Type B pancreatic cell (in vitro differentiated cells): ENCODE measurements at places on chromosomes 13 and 19.
A peak's percentile ranks its signal among the peaks of the same experiment; 100 is the strongest.

- no peak for DNase-seq
Measured at GRCh38 chr19:19546751-19547162, 8.7 kb downstream of the CILP2 start.

DNA sequence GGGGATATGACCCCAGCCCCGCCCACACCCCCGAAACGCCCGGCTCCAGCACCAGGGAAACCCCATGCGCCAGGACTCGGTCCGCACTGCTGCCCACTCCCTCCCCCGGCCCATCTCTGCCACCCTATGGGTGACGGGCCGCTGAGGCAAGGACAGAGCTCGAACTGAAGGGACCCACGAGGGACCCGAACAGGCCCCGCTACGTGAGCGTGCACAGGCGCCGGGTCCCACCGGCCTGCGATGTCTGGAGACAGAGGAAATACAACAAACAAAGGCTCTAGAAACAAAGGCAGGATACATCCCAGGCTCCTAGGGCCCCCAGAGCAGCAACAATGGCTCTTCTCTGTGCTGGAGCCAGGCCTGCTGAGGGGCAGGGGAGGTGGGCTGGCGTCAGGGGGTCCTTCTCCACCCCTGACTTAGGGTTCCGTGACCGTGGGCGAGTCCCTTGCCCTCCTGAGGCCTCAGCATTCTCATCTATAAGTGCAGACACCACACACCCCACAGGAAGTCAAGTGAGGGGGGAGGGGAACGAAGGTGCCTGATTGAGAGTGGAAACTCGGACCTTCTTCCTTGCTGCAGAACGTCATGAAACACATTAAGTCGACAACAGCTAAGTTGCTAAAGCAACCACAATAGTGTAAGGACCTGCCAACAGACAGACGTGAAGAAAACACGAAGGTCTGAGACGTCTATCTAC is 3.1 kb downstream of the ABHD17A start:
- no peak for DNase-seq

DNA sequence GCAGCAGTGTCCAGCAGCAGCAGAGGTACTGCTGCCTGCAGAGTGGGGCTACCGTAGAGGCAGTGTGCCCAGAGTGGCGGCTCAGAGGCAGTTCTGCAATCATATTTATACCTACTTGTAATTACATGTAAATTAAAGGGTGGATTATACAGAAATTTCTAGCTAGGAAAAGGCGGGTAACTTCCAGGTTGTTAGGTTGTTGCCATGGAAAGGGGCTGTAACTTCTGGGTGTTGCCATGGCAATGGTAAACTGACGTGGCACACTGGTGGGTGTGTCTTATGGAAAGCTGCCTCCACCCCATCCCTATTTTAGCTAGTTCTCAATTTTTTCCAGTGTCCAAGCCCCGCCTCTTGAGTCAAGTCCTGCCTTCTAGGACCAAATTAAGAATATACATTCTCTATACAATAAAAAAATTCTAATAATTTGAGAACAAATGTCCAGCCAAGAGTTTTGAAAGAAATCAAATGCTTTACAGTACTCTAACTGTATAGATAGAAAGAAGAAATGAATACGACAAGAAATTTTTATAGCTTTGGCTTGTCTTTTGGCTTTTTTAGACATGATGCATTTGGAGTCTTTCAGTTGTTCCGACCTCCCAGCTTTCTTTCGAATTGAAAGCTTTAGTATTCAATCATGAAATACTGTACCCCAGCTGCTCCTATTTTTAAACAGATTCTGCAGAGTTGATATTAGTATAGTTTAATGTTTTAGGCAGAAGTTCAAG is 816.6 kb downstream of the DIAPH3 start:
- DNase-seq = no peak

- DNase-seq = no peak
Measured at GRCh38 chr13:41052441-41052840, 8.9 kb upstream of the WBP4 start.

DNA sequence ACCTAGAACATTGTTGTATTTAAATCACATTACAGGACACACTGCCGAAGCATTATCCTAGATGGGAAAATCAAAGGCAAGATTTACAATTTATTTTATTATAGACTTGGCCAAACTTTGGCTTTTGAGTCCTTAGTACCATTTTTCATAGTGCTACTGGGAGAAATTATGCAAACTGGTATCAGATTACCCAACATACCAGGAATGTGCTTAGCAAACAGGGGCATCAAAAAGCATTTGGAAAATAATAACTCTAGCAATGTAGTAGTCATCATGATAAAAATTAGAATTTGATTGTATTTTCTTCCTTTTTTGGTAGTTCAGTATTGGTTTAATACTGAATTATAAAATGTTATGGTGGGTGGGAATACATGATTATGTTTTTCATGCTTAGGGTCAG is 34.0 kb downstream of the GPC6 start:
- no peak for DNase-seq

- no peak for DNase-seq
Measured at GRCh38 chr13:20565115-20565736, 1.7 kb upstream of the IFT88 start.

GRCh38 chr13:49220036-49220855 is at the start of gene MLNR:
MLNR (plus strand) TSS chr13:49220338; CDS start chr13:49220338, 0 bp downstream.
- no peak for DNase-seq

- no peak for DNase-seq
Measured at GRCh38 chr19:17304386-17305215, 1.1 kb upstream of the MRPL34 start.

DNA sequence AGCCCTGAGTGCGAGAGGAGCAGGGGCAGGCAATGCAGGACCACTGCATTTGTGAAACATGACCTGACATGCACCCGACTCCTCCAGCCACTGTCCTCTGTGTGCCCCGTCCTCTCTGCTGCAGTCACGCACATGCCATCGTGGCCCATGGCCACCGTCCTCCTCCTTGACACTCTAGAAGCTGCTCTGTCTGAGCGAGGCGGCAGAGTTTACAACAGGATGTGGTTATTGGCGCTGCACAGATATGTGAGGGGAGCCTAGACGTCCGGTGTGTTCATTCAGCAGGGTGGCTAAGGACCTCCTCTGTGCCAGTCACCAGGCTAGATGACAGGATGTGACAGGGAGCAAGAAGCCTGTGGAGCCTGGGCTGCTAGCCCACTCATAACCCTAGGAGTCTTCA is 277.8 kb downstream of the FOXO1 start:
- DNase-seq = no peak

DNA sequence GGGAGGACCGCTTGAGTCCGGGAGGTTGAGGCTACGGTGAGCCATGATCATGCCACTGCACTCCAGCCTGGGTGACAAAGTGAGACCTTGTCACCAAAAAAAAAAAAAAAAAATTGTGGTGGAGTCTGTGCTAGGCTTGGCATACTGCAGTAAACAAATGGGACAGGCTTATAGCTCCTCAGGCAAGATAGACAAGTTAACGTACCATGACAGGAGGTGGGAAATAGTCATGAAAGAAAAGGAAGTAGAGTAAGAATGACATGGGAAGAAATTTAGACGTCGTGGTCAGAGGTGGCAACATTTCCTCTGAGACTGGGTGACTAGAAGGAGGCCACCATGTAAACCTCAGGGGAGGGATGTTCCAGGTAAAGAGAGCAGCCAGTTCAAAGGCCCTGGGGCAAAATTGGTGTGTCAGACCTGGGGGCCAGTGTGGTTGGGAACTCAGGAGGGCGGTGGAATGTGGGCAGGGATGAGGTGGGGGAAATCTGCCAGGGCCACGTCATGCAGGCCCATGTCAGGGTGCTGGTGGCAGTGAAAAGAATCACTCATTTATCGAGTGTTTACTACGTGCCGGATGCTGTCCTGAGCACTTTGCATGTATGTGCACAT is 5.6 kb downstream of the SNRPA start:
- no peak for DNase-seq

DNA sequence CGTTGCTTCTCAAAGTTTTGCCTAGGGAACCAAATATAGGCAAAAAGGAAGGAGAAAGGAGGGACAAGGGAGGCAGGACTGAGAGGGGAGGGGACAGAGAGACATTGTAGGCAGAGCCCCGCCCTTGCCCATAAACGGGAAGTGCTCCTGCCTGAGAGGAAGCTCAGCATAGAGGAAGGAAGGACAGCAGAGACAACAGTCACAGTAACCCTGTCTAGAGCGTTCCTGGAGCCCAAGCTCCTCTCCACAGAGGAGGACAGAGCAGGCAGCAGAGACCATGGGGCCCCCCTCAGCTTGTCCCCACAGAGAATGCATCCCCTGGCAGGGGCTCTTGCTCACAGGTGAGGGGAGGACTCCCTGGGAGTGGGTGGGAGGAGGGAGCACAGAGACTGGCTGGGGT is at the start of gene CEACAM21:
Gene CEACAM21, plus strand, starts transcription at position 169 of the 400 bp plus-strand sequence. Its CDS starts 109 bp downstream, at position 278.
- DNase-seq = no peak

DNA sequence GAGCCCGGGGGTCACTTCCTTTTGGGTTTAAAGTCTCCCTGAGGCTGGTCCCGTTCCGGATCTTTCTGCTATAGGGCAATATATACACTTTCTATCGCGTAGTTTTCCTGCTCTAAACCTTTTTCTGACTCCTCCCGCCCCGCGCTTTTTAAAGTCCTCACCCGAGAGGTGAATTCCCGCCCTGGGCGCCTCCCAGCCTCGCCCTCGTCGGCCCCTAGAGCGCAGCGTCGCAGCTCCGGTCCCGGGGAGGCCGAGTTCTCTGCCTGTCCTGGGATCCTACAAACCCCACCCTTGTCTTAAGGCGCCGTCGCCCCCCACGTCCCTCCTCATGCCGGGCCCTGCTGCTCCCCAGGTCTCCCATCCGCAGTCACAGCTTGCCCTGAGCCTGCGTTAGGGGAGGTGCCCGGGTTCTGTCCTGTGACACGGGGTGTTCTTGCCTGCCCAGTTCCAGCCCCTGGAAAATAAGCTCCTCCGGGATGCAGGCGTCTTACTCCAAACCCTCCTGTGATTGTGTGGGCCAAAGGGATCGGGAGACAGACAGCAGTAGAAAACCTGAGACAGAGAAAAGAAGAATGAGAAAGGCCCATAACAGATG is 491 bp downstream of the ZNF525 start:
- DNase-seq = no peak

DNA sequence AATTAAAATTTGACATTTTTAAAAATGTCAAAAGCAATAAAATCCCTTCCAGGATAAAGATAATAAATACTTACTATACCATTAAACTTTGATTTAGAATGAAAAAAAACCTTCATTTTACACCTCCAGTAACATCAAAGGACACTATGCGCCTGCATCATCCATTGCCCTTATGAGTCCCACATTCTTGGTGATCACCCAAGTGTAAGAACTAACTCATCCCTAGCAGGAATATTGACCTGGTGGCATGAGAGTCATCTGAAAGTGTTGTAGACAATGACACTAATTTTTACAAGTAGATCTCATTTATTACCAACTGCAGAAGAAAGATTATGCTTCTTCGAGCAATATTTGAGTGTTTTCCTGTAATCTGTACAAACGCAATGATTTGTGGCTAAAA is 1128.9 kb downstream of the EFNB2 start:
- DNase-seq = no peak

DNA sequence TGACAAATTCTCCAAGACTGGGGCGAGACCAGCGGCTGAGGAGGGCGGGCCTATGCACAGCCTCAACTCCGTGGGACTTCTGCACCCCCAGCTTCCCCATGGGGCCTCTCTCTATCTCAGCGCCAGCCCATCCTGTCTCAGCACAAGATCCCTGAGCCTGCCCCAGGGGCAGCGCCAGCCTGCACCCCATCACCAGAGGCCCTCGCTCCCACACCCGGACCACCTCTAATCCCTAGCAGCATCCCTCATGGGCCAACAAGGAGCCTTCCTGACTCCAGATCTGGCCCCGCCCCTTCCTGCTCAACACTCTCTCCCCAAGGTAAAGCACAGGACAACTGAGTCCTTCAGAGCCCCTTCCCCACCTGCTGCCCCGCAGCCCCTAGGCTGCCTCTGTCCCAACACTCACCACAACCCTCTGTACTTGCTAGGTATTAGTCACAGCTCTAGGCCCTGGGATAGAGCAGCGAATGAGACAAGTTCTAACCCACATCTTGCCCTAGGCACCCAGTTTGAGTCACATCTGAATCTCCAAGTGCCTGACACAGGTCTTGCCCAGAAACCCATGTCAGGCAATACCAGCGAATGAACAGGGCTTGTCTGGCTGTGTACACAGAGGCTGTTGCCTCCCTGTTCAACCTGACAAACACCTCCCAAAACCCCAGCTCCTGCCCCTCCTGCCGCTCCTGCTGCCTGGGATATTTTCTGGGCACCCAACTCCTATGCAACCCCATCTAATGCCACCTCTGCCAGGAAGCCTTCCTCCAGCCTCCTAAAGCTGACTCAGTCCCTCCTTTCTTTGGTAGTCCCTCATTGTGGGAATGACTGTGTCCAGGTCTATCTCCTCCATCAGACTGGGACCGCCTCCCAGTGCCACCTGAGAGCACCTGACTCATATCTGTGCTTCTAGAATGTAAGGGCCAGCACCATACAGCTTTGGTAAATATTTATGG is 18.6 kb downstream of the GRIK5 start:
- no peak for DNase-seq

DNA sequence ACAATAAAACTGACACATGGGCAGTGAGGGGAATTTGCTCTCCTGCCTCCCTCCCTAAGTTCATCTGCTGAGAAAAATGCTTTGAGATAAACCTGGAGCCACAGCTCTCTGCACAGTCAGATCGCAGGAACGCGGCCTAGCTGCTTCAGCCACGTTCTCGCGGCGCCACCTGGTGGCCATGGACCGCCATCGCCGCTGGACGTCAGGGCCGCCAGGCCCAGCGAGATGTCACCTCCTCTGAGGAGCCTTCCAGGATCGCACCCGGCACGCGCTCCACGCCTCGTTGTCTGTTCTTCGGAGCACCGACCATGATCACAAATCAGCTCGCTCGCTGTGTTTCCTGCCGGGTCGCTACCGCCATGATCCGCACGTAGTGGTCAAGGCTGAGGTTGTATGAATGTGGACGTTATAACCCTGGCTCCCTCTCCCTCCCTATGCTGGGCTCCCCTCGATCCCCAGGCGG is 20.6 kb upstream of the USP29 start:
- no peak for DNase-seq

DNA sequence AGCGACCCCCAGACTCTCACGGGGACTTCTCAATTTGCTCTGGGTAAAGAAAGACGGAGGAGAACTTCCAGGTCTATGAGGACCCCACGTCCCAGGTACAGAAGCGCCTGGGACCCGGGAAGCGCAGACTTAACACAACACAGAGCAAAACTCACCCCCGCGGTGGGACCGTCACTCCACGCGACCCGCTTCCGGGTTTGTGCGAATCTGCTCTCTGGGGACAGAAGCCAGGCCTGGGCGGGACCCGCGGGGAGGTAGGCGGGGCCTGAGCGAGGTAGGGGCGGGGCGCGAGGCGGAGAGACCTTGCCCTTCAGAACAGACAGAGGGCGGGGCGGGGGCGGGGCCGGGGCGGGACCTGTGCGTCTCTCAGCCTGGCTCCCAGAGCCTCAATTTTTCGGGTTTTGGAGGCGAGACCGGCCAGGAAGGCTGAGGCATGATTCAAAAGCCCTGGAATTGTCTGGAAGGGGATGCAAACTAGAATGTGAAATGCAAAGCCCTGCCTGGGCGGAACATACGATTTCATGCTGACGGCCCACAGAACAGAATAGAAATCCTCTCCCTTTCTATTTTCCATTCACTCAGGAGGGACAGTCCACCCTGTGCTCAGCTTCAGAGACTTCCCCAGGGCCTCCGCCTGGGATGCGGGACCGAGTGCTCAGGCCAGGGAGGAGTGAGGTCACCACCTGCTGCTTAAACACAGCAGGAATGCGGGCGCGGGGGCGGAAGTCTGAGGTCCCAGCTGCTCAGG is 19.3 kb upstream of the ZNF888 start:
- DNase-seq = peak; percentile 96
